ENCODE measurements at places on chromosomes 5 and 9. TPM values are rescaled to one million over a fixed set of nuclear protein-coding genes. Genes with fewer than 3 reads are reported as not detected.

Gene CDH9
- total RNA-seq = not detected

Gene SLC25A2
- total RNA-seq = not detected

Gene C9
- not detected for total RNA-seq

Gene MYMK
- not detected for total RNA-seq

Gene IL9
- not detected for total RNA-seq

Gene ANKRD34B
- total RNA-seq = not detected

Gene IFNA21
- total RNA-seq = not detected

Gene GPRIN1
- 0.49 TPM for total RNA-seq

Gene TRIM7
- total RNA-seq = 21.6 TPM

Gene SAXO1
- total RNA-seq = not detected

Gene PCDHB15
- total RNA-seq = 3.2 TPM

- no peaks in the 10 kb centered on the region for H3K36me3 ChIP-seq
- H3K27ac ChIP-seq = no peak overlapping the region
- no peak for DNase-seq
- H3K27me3 ChIP-seq = no peaks in the 10 kb centered on the region
- H3K4me1 ChIP-seq = no peaks in the 10 kb centered on the region
Observed at GRCh38 chr9:115880221-115880885, 273.2 kb upstream of the PAPPA start.

DNA sequence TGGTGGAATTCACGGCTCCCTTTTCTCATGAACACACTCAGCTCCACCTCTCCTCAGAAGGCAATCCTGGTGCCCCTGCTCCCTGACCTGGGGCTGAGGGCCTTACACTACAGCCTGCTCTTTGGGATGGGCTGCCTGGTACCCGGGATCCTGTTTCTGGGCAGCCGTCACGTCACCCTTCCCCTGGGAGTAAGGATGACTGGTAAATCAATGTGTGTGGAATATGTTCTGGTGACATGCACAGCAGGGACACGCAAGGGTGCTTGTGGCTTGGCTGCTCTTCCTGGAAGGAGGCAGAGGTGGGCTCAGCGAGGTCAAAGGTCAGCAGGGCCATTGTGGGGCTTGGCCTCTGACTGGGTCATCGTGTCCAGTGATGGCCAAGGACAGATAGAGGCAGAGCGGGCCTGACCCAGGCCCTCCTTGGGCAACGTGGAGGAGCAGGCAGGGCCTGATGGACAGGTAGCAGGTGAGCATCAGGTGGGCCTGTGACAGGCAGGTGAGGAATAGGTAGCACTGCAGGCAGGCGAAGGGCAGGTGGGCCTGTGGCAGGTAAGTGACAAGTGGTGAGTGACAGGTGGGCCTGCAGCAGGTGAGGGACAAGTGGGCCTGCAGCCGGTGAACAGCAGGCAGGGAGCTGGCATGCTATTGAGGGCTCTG lies 399.4 kb upstream of the IRX4 start:
- no peak for DNase-seq
- H3K4me3 ChIP-seq = no peak overlapping the region
- no peaks in the 10 kb centered on the region for H3K27me3 ChIP-seq
- no peaks in the 10 kb centered on the region for H3K4me1 ChIP-seq

DNA sequence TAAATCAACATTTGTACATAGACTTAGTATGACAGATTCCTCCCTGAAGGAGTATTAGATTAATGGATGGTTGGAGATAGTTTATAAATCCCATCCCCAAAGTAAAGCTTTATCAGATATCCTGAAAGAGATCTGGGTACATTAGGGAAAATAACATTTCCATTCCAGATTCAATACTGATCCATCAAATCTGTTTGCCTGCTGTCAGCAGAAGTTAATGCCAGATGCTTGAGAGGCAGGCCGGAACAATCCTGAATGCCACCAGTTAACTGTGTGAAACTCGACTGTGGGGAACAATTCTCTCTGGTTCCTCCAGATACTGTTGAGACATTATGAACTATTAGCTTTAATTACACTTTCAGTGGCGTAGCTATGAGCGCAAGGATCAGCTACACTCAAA lies 1166.8 kb downstream of the MAT2B start:
- no peaks in the 10 kb centered on the region for H3K27me3 ChIP-seq
- no peak overlapping the region for H3K27ac ChIP-seq
- no peaks in the 10 kb centered on the region for H3K36me3 ChIP-seq

- no peaks in the 10 kb centered on the region for H3K27me3 ChIP-seq
- no peak overlapping the region for H3K4me3 ChIP-seq
- H3K36me3 ChIP-seq = no peaks in the 10 kb centered on the region
Observed at GRCh38 chr5:104187656-104188055, 625.1 kb upstream of the NUDT12 start.

DNA sequence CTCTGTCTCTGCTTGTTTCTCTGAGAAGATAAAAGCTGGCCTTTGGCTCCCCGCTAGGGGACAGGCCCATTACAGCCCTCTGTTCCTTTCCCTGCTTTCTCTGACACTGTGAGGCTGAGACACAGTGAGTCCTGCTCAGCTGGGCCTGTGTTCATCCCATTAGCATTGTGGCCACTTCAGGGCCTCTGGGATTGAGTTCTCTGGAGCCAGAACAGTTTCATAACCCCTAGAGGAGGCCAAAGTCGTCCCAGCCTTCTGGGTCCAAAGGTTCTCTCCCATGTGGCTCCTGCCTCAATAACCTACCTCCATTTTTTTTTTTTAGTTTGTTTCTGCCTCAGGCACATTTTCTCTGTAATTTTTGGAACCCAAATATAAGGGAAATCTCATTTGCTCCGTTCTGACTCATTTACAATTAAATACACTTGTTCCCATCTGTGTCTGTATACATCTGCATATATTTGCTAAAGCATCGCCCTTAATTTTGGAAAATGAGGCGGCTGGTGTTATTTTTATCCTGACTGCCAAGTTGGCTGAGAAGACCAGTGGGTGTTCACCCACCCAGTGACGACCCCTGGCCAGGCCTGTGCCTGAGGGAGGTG lies 27.3 kb upstream of the CTNNA1 start:
- peaks cover 20% of the 10 kb centered on the region for H3K4me1 ChIP-seq
- no peak for DNase-seq
- no peak overlapping the region for H3K4me3 ChIP-seq

GRCh38 chr5:159910843-159911229 lies 5.4 kb upstream of the ADRA1B start:
- H3K27ac ChIP-seq = no peak overlapping the region
- no peaks in the 10 kb centered on the region for H3K36me3 ChIP-seq
- H3K27me3 ChIP-seq = no peaks in the 10 kb centered on the region
- no peak overlapping the region for H3K4me3 ChIP-seq

DNA sequence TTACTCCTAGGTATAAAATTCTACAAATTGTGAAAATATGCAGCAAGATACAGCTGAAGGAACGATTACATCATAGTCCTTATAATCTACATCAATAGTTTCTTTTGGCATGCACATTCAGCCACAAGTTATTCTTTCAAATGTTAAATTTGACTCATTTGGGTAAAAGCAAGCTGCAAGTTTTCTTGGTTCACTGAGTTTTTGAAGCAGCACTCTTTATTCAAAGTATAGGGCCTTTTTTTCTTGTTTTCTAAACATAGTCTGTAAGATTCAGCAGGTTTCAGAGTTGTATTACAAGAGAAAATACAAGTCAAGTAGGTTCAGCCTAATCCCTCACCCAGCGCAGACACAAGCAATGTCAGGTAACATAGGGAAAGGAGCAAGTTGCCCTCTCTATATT lies 981.5 kb downstream of the PTPRD start:
- no peak overlapping the region for H3K4me3 ChIP-seq
- H3K36me3 ChIP-seq = no peaks in the 10 kb centered on the region
- no peaks in the 10 kb centered on the region for H3K4me1 ChIP-seq
- DNase-seq = no peak
- no peak overlapping the region for H3K27ac ChIP-seq

- H3K27ac ChIP-seq = no peak overlapping the region
- no peaks in the 10 kb centered on the region for H3K27me3 ChIP-seq
- no peaks in the 10 kb centered on the region for H3K4me1 ChIP-seq
- no peaks in the 10 kb centered on the region for H3K36me3 ChIP-seq
Observed at GRCh38 chr9:70696694-70697335, 282.4 kb upstream of the KLF9 start.

GRCh38 chr5:155125551-155126095 lies 112.1 kb downstream of the KIF4B start:
- no peak for DNase-seq
- no peaks in the 10 kb centered on the region for H3K4me1 ChIP-seq
- no peak overlapping the region for H3K4me3 ChIP-seq
- H3K36me3 ChIP-seq = no peaks in the 10 kb centered on the region

DNA sequence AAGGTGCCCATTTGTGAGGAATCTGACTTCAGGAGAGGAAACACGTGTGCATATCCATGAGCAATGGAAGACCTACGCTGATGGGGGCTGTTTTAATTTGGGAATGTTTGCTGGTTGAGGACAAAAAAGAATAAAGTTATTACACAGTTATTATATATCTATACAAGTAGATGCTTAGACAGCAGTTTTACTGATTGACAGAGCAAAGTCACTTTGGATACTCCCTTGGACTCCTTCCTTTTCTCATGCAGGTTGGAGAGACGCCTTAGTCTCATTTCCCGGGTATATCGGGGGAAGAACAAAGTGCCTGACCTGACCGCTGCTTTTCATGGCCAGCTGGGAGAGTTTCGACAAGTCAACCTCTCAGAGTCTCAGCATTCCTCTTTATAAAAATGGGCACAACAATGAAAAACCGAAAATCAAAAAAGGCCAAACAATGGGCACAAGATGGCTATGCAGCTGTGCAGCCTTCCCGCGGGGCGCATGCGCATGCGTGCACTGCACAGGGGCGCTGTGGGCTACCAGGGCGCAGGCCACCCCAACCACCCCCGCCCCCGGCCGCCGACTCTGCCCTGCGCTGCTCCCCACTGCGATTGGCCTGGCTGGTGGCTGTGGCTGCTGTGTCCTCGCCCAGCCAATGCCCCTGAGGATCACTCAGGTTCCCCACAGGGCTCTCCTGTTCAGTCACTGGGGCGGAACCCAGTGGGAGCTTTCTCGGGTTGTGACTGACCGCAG lies 18.1 kb downstream of the NFIL3 start:
- peaks cover 24% of the 10 kb centered on the region for H3K36me3 ChIP-seq
- H3K27me3 ChIP-seq = no peaks in the 10 kb centered on the region
- H3K4me1 ChIP-seq = no peaks in the 10 kb centered on the region
- no peak overlapping the region for H3K4me3 ChIP-seq
- no peak overlapping the region for H3K27ac ChIP-seq
- no peak for DNase-seq

DNA sequence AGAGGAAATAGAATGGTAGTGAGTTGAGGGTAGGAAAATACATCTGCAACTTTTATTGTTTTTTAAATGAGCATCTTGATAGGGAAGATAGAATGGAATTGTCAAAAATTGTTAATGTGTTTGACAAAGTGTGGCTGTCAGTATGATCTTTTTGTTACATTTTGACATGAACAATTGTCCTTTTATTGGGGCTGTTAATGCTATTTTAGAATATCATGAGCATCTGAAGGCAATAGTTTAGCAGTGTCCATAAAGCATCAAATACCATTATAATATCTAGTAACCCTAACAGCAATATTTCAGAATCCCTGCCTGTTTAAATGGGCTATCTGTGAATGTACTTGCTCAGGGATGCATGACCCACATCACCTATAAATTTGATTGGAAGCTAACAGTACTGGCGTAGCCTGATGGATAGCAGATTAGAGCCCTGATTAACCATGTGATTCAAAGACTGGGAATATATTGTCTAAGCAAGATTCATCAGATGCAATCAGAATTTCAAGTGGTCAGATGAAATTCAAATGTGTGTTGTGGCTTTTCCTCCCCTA lies 37.8 kb downstream of the TLE4 start:
- no peaks in the 10 kb centered on the region for H3K27me3 ChIP-seq
- H3K4me3 ChIP-seq = no peak overlapping the region
- no peaks in the 10 kb centered on the region for H3K36me3 ChIP-seq
- H3K27ac ChIP-seq = no peak overlapping the region

GRCh38 chr5:142888469-142889085 lies 118.4 kb downstream of the ARHGAP26 start:
- H3K4me3 ChIP-seq = no peak overlapping the region
- no peak for DNase-seq
- no peaks in the 10 kb centered on the region for H3K36me3 ChIP-seq
- no peak overlapping the region for H3K27ac ChIP-seq
- no peaks in the 10 kb centered on the region for H3K27me3 ChIP-seq

GRCh38 chr9:114484215-114484853 lies 20.9 kb downstream of the WHRN start:
- H3K4me1 ChIP-seq = no peaks in the 10 kb centered on the region
- H3K4me3 ChIP-seq = no peak overlapping the region
- H3K27ac ChIP-seq = no peak overlapping the region
- no peaks in the 10 kb centered on the region for H3K27me3 ChIP-seq

GRCh38 chr9:29969856-29970647 lies 2396.8 kb upstream of the C9orf72 start:
- H3K27me3 ChIP-seq = no peaks in the 10 kb centered on the region
- DNase-seq = no peak
- H3K36me3 ChIP-seq = no peaks in the 10 kb centered on the region
- H3K4me3 ChIP-seq = no peak overlapping the region
- H3K4me1 ChIP-seq = no peaks in the 10 kb centered on the region

DNA sequence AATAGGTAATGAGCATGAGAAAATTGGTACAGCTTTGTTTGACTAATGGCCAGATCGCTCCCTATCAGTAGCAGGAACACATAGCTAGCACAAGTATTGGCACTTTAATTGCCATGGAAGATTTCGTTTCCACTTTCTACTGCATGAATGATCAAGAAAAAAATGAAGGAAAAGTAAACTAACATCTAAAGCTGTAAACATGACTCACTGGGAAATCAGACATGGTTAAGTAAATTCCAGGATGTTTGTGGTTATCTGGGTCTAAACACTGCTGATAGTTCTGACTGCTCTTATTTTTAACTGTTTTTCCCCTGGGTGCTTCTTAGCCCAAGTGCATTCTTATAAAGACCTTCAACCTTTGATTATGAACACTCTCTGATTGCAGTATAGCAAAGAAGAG lies 388.9 kb downstream of the NR2F1-AS1 start:
- H3K27ac ChIP-seq = no peak overlapping the region
- H3K27me3 ChIP-seq = no peaks in the 10 kb centered on the region
- DNase-seq = no peak
- peaks cover 1% of the 10 kb centered on the region for H3K4me1 ChIP-seq
- no peak overlapping the region for H3K4me3 ChIP-seq

DNA sequence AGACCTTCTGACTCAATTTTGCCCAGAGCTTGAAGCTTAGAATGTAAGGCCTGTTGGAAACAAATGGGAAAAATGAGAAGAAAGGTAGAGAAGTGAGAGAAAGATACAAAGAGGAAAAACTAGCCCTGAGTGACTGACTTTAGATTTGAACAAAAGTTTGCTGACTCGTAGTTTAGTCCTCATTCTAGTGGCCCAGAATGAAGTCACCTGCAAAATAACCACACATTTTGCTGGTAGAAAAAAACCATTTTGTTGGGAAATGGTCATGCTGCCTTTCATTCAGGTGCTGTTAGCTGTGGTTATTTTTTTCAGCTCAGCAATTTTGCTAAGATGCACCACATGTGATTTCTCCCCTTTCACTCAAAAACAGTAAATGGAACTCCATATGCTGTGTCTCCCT lies 98.9 kb downstream of the MRPS27 start:
- no peak for DNase-seq
- peaks cover 66% of the 10 kb centered on the region for H3K36me3 ChIP-seq
- no peaks in the 10 kb centered on the region for H3K27me3 ChIP-seq
- no peak overlapping the region for H3K27ac ChIP-seq
- H3K4me3 ChIP-seq = no peak overlapping the region
- H3K4me1 ChIP-seq = no peaks in the 10 kb centered on the region
